ENCODE measurements at places on chromosomes 6 and 20.

- DNase-seq, result no peak
Measured at GRCh38 chr6:3509336-3509735, 52.5 kb upstream of the SLC22A23 start.

GRCh38 chr20:53104884-53105283 is 132.7 kb downstream of the TSHZ2 start:
- no peak for DNase-seq

- DNase-seq, result no peak
Measured at GRCh38 chr20:18258126-18258860, 30.0 kb upstream of the ZNF133 start.

DNA sequence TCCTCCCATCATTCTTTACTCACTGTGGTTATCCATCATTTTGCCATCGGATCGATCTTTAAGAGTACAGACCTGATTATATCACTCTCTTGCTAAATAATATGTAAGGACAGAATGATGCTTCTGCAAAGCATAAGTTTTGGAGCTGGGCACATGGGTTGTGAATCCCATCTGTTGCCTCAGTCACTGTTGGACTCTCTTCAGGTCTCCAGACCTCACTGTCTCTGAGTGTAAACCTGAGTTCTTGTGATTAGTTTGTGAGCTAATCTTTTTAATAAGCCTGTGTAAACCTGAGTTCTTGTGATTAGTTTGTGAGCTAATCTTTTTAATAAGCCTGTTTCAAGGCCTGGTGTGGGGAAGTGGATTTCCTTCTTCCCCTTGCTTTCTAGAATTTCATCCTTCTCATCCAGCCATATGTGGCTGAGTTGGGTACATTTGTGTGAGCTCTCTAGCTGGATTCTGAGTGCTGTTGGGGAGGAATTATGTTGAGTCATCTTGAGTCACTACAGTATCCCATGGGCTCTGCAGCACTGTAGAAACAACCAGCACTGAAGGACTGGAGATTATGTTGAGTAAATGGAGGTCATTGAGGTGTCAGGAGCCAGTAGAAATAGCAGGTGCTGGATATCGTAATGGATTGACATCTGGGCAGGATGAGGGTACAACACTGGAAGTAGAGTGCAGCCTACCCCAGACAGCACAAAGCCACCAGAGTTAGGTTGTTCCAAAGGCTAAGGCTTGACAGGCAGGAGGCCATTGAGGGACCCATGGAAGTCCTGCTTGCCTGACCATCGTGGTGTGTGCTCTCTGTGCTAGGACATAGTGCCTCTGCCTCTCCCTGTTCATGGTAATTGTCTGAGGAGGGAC is 52.4 kb downstream of the SCAND1 start:
- no peak for DNase-seq

DNA sequence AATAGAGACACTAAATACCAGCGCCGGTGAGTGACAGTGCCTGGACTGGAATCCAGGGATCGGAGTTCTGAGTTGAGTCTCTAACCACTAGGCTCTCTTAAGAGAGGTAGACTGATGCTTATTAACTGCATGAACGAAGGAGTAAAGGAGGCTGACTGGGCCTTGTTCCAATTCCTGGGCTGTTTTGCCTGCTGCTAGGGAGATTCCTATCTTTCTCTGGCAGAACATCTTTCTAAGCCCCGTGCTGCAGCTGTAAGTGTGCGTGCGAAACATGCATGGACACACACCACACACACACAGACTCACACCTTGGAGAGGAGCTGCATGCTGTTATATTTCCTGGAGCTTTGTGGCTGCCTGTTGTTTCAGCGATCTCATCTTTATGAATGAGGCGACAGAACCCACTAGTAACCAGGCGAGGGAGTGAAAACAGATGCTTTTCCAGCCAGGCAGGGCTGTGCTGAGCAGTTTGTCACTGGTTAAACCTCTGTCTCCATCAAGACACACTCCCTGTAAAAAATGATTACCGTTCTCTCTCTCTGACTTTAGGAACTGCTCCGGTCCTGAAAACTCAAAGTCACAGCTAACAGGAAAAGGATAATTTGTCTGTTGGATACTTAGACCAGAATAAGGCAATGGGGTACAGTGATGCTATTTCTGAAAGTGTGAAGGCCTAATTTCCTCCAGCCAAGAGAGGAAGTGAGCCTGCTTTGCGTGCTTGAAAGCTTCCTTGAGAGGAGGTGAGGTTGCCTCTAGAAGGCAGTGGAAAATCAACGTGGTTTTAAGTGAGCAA is 157.4 kb upstream of the ZNF217 start:
- no peak for DNase-seq

GRCh38 chr6:168865-169455 is 123.3 kb upstream of the DUSP22 start:
- DNase-seq, result no peak
